ENCODE measurements at places on chromosomes 4 and X. TPM values are rescaled to one million over a fixed set of nuclear protein-coding genes. Genes with fewer than 3 reads are reported as not detected.

- H3K4me3 ChIP-seq = no peak overlapping the region
- no peaks in the 10 kb centered on the region for H3K36me3 ChIP-seq
- peak; percentile 35 for DNase-seq
- no peaks in the 10 kb centered on the region for H3K4me1 ChIP-seq
- peaks cover 4% of the 10 kb centered on the region for H3K27me3 ChIP-seq
- H3K27ac ChIP-seq = no peak overlapping the region
Observed at GRCh38 chrX:15564981-15565579, 35.7 kb downstream of the ACE2 start.

DNA sequence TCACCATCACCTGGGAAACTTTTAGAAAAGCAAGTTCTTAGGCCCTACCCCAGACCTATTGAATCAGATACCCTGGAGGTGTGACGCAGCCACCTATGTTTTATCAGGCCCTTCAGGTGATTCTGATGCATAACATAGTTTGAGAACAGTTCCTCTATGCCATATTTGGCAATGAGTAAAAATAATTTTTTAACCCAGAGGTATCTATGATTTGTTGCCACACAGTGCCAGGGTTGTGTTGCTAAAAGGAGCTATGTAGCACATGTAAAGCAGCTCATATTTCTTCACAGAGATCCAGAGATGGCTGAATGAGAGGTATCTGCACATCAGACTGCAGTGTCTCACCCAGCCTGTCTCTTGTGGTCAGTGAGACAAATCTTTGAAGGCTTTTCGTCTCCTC, 85.3 kb downstream of the PTPN13 start:
- no peaks in the 10 kb centered on the region for H3K36me3 ChIP-seq
- H3K27me3 ChIP-seq = no peaks in the 10 kb centered on the region
- DNase-seq = no peak
- no peaks in the 10 kb centered on the region for H3K4me1 ChIP-seq

DNA sequence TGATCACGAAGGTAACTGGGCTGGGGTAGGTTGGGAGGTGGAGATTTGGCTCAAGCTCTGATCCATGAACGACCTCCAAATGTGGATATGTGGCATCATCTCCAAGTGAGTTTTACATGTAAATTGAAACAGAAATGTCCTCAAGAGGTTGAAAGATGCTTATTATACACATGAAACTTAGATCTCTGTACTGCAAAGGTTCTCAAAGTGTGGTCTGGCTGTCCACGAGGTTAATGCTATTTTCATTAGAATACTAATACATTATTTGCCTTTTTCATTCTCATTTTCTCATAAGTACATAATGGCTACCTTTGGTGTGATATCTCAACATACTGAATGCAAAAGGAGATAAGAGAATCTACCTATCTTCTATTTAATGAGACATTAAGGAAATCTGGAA, 198.2 kb downstream of the RASL11B start:
- H3K27ac ChIP-seq = no peak overlapping the region
- no peaks in the 10 kb centered on the region for H3K27me3 ChIP-seq
- DNase-seq = no peak
- peaks cover 2% of the 10 kb centered on the region for H3K36me3 ChIP-seq
- H3K4me1 ChIP-seq = no peaks in the 10 kb centered on the region

Gene TLR1
- total RNA-seq = 9.6 TPM

- H3K27me3 ChIP-seq = peaks cover 3% of the 10 kb centered on the region
- H3K36me3 ChIP-seq = no peaks in the 10 kb centered on the region
- H3K27ac ChIP-seq = no peak overlapping the region
- no peak overlapping the region for H3K4me3 ChIP-seq
Observed at GRCh38 chr4:168124008-168124641, 31.8 kb downstream of the ANXA10 start.

Gene IL1RAPL2
- total RNA-seq = not detected

Measured in activated CD8-positive, alpha-beta T cell treated with anti-CD3 and anti-CD28 coated beads, Interleukin-2, amount 10 ng/mL, durations not matched to agents 7 days and 5 days (primary cell).